ENCODE measurements at places on chromosomes 2 and 18.

- no peak for DNase-seq
Measured at GRCh38 chr2:170265321-170265720, 87.4 kb downstream of the MYO3B start.

DNA sequence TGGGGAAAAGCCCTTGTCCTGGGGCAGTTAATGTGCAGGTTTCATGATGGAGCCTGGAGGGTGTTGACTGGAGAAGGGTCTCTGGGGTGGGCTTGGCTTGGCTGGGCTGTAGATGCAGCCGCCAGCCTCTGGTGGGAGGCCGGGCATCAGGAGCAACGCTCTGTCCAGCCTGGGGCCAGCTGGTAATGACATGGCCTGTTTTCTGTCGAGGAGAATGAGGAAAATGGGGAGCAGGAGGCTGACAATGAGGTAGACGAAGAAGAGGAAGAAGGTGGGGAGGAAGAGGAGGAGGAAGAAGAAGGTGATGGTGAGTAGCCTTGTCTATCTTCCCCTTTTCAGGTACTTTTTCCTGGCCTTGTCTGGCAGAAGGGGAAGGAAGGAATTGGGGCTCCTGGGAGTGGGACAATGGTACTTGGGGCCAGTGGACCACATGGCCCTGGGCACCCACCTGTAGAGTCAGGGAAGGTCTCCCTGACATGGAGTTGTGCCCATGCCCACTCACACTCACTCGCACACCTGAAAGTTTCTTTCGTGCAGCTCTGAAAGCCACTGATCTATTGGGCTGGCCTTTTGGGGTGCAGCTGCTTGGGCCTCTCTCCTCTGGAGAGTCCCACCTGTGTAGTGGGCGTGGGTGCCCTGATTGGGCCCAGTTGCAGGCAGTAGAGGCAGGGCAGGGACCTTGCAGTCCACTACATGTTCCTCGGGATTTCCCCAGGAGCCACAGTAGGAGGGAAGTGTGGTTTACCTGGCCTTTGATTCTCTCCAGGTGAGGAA is 3.5 kb downstream of the PTMA start:
- DNase-seq = no peak

DNA sequence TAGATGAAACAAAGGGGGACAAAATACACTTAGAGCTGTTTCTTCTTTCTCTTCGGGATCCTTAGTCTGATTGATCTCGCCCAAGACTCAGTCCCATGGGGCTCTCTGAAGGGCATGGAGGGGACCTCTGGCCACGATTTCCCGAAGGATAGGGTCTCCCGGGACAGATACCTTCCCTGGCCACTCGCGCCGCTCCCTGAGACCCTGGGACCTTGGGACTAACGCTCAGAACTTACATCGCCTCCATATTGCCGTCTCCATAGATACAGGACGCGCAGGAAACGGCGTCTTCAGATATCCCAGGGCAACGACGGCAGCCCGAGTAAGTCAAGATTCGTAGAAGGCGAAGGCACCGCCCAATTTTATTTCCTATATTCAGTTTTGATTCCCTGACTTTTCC is at the start of gene CFAP65:
Gene CFAP65, minus strand, starts transcription at position 265 of the 400 bp plus-strand sequence. CDS start 2,468 bp downstream, outside the sequence.
- DNase-seq = peak; percentile 55

GRCh38 chr18:24923138-24923537 is 428.8 kb downstream of the ZNF521 start:
- no peak for DNase-seq

GRCh38 chr2:198641161-198641560 is 816.6 kb downstream of the SATB2 start:
- no peak for DNase-seq

- DNase-seq = no peak
Measured at GRCh38 chr18:76972846-76973519, 150.6 kb downstream of the ZNF236 start.

DNA sequence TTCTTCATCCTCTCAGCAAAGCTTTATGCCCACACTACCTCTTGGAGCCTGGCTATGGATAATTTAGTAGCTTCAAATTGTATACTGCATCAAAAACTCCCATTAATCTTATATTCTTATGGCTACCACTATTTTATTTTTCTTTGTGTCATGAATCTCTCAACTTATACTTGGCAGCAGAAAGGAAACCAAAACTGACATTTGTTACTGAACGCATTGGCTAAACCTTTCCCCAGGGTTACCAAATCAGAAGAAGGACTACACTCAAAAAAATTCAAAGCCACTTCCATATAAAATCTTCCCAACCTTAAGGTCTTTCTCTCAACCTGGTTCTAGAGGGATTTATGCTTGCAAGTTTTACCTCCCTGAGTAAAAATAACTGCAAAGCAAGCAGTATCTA is 97.0 kb upstream of the REG3G start:
- no peak for DNase-seq

DNA sequence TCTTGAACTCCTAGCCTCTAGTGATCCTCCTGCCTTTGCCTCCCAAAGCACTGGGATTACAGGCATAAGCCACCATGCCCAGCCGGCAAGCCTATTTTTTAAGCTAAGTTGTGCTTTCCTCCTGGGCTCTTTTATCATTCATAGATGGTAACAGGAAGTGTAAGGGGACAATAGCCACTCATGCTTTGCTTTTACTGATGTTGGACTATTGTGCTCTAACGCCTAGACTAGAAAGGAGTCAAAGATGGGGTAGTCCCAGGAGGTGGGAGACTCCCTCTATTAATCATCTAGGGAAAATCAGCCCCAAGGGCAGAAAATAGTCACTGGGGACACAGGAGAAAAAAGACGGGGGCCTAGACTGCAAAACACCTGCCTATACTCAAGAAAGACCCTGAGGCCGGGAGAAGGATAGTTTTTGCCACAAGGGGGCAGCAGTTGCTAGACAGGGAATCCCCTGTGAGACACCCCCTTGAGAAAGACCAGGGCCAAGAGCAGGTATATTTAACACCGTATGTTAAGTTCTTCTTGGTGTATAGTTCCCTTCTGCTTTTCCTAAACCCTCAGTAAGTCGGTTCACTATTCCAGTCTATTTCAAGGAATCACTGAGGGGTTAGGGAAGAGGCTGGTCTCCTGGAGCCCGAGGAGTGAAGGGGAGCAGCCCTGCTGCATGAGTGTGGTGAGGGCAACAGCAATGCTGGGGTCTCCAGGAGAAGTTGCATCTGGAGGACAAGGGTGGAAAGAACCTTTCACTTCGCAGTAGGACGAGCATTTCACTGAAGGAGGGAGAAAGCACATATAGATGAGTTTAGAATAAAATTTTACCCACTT is 2.1 kb upstream of the CXCR1 start:
- DNase-seq = no peak

DNA sequence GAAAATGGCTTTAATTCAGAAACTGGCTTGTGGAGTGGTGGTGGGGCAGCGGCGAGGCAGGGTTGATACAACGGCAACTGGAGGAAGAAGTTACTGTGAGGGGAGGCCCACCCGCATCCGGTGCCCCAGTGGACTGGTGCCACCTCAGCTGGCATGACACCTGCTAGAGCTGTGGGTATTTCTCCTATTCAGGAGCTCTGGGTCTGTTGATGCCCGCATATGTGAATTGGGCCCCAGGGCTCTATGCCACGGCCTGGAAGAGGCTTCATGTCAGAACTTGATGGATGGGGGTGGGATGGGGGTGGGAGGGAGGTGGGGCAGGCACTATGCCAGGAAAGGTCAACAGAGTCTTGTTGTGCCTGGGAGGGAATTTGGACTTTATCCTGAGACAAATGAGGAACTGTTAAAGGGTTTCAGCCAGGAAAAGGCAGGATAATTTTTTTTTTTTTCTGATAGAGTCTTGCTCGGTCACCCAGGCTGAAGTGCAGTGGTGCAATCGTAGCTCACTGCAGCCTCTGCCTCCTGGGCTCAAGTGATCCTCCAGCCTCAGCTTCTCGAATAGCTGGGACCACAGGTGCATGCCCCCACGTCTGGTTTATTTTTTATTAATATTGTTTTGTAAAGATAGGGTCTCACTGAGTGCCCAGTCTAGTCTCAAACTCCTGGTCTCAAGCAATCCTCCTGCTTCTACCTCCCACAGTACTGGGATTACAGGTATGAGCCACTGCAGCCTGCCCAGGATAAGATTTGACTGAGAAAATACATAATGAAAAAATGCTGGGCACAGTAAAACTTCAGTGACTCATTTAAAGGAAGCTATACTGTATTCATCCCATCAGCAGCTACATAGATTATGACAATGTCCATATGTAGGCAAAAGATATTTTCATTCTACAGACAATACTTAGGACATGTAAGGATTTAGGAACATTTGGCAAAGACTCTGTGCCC is 52.6 kb downstream of the SH2D6 start:
- no peak for DNase-seq

DNA sequence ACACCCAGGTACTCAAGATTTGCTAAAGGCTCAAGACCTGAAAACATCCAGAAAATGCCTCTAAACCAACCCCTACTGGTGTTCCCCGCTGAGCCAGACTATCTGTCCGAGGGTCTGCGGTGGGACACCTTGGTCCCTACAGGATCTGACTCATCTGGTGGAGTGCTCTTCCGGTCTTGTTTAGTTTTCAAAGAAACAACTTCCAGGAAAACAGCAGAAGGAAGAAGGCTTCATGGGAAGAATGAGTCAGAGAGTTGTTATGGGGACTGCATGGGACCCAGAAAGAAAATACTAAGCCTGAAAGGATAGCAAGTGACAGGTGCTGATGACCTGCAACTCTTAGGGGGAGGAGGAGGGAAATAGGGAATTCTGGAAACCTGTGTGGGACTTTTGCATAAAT is 41.3 kb downstream of the ZFP36L2 start:
- DNase-seq = no peak

DNA sequence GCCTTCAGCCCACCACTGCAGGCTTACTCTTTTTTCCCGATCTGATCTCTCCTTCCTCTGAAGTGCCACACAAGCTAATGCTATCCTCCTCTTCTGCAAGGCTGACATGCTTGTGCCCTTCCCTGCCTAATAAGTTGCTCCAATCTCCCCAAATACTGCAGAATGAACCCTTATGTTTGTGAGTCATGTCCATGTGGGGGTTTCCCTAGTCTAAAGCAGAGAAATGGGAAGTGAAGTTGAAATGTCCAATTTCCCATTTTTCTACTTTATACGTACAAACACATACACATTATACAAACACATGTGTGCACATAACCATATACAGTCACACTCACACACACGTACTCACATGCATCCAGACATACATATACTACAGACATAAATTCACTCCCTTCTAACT is 288.1 kb upstream of the CELF4 start:
- no peak for DNase-seq

- no peak for DNase-seq
Measured at GRCh38 chr2:25619185-25619584, 54.2 kb downstream of the DTNB start.

DNA sequence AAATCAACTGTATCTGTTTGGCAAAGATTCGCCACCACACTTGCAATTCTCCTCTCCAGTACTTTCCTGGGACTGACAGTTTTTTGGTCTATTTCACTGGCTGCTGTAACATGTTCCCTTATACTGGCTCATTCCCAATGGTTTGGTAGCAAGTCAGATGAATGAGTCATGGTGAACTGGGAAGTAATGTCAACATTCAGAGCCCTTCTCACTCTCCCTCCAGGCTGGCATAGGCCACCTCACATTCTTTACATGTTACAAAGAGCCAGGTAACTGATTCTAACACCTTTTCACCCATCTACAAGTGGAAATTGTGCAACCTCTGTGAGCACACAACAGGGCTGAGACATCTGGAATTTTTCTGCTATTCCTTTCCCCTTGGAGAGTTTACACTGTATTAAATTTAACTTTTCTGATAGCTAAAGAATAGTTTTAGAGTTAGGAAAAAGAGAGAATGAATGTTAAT is 111.3 kb upstream of the TLK1 start:
- peak; percentile 93 for DNase-seq

DNA sequence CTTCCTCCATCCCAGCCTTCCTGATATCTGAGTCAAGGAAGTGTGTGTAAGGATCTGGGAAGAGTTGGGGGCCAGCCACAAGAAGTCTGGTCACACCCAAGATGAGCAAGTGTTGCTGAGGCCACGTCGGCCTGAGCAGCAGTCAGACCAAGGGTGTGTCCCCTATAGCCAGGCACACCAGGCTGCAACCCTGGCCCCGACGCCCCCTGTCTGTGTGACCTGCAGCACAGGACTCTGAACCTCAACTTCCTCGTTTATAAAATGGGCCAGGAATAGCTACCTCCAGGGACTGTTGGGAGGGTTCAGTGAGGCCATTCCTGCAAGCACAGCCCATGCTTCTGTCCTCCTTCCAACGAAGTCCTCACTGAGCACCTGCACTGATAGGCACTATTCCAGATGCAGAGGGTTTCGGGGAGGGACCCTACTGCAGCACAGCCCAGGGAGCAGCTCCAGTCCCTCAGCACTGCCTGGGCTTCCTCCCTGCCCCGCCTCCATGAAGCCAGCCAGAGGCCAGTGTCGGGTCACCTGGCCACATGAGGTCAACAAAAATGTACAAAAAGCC is 13.3 kb downstream of the LIMS2 start:
- DNase-seq = no peak

DNA sequence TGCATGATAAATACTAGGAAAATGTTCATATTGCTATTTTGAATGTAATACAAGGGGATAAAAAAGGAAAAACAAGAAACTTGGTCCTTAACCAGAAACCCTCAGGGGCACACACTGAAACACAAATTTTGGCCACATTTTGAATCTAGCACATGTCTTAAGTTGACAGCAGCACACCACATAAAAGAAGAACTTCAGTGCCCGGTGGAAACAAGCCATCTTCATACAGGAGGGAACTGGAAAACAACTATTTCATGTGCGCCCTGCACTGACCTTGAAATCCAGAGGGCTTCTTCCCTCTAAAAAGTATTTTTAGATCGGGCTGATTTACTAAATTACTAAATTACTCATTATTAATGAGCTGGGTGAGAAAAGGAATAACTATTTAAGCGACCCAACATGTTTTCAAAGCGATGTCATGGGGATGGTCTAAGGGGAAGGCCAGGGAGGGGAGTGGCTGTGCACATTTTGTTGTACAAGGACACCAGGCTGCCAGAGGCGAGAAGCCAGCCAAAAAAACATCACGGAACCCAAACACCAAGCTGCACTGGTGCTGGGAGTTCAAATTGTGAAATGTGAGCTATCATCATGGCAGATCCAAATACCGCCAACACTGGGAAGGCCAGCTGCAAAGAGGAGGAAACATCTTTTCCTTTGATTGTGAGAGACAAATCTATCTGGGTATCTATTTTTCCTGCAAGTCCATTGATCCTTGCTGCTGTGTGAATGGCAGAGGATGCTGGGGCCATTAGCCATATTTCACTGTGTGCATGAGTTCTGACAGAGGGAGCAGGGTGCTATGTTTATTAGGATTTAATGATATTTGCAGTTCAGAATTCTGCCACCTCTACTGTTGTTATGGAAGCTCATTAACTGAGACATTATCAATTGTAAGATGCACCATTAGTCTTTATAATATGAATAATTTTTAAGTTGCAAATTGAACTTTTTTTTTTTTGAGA is 150.7 kb upstream of the LMAN1 start:
- peak; percentile 44 for DNase-seq

DNA sequence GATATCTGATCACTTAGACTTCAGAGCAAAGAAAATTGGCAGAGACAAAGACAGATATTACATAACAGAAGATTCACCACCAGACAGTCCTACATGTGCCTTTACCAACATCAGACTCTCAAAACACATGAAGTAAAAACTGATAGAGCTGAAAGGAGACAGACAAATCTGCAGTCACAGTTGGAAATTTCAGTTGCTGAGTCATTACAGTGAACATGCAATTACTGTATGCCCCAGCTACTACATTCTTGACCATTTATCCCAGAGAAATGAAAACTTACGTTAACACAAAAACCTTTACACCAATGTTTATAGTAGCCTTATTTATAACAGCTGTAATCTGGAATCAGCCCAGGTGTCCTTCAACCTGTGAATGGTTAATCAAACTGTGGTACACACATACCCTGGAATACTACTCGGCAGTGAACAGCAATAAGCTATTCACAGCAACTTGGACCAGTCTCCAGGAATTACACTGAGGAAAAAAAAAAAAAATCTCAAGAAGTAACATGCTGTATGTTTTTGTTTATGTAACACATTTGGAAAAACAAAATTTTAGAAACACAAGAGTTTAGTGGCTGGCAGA is 7.5 kb upstream of the SCLY start:
- no peak for DNase-seq

Measured in fibroblast of gingiva (primary cell).